ENCODE measurements at places on chromosomes 16 and 17.

DNA sequence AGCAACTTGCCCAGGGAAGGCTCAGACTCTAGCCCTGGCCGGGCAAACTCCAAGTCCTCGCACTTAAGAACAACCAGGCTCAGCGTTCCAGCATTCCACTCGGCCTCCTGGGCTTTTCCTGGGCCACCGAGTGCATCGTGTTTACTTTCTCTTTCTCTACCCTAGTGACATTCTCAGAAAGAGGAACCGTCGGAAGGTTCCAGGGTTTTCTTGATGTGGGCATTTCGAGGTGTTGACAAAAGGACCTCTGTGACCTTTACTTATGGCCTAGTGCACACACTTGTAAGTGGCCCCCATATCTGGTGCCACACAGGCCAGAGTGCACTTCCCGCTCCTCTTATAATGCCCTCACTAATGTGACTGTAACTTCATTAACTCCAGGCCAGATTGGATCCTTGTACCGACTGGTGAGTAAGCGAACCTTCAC, 3.1 kb upstream of the BANP start:
- H3K36me3 ChIP-seq: no peaks in the 10 kb centered on the region
- H3K27me3 ChIP-seq: no peaks in the 10 kb centered on the region
- peak overlapping the region; percentile 52 for H3K27ac ChIP-seq
- H3K4me3 ChIP-seq: no peak overlapping the region

DNA sequence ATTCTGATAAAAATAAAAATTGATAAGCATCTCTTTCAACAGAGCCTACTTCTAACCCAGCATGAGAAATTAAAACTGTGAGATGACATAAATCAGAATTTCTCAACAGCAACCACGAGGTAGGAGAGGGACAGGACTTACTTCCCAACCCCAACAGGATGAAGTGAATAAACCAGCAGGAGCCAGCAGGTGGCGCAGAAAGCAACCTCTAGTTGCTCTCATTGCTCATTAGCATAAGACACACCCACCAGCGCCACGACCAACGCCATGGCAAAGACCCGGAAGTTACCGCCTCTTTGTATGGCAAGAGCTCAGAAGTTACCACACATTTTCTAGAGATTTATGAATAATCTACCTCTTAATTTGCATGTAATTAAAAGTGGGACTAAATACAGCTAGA, 189.4 kb upstream of the CDH8 start:
- peak; percentile 84 for DNase-seq
- H3K27ac ChIP-seq: no peak overlapping the region
- H3K4me1 ChIP-seq: no peaks in the 10 kb centered on the region
- no peaks in the 10 kb centered on the region for H3K36me3 ChIP-seq

DNA sequence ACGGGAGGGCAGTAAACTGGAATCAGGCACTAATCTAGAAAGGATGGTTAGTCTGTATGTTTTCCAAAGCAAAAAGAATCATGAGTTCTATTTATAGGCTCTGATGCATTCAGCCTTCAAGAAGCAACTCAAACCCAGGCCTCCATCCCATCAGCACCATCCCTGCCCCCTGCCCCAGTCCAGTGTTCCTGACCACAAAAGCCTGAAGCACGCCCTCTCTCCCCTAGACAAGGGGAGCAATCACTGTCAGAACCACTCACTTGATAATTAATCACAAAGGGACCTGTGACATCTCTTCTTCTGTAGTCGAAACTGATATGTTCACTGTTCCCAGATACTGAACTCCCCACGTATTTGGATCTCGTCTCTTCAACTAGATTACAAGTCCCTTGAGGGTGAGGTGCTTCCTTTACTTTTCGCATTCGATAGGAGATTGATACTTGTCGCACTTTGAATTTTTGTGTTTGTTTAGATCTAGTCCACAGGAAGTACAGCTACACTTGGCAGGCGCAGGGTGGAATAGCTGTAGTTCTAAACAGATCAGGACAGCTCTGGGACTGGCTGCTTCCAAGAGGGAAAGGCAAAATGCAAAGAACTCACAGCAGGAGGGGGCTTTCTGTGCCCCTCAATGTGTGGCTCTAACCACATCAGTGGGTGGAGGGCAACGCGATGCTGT, 36.4 kb upstream of the CCDC182 start:
- no peaks in the 10 kb centered on the region for H3K27me3 ChIP-seq
- H3K4me3 ChIP-seq: no peak overlapping the region
- H3K4me1 ChIP-seq: no peaks in the 10 kb centered on the region
- DNase-seq: no peak

DNA sequence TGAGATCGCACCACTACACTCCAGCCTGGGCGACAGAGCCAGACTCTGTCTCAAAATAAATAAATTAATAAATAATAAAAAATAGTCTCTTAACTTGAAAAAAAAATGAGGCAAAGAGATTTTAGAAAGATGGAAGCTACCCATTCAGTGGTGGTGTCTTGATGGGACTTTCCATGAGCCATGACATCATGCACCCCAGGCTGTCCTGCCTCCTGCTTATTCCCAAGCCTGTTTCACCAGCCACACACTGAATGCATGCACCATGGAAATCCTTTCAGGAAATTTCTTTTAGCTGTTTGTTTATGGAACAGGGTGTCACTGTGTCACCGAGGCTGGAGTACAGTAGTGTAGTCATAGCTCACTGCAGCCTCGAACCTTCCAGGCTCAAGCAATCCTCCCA, 8.9 kb upstream of the DLX3 start:
- no peak for DNase-seq
- no peaks in the 10 kb centered on the region for H3K36me3 ChIP-seq
- H3K4me3 ChIP-seq: no peak overlapping the region
- H3K27ac ChIP-seq: no peak overlapping the region
- no peaks in the 10 kb centered on the region for H3K4me1 ChIP-seq

DNA sequence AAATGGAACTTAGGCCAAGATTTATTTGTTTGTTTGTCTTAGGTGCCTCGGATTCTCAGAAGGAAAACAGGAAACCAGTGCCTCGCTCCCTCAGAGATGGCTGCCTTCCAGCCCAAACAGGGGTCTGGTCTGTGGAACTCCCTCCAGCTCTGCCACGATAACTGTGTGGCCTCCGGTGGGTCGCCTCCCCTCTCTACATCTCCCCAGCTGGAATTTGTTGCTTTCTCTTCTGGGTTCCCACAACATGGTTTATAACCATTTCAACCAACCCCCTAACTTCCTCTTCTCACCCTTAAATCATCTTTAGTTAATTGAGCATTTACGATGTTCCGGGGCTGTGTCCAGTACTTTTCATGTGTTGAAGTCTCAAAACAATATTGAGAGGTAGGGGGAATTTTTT, 30.9 kb upstream of the PLLP start:
- no peaks in the 10 kb centered on the region for H3K36me3 ChIP-seq
- no peaks in the 10 kb centered on the region for H3K27me3 ChIP-seq
- H3K27ac ChIP-seq: no peak overlapping the region
- DNase-seq: no peak
- no peak overlapping the region for H3K4me3 ChIP-seq
- H3K4me1 ChIP-seq: no peaks in the 10 kb centered on the region

- H3K27me3 ChIP-seq: no peaks in the 10 kb centered on the region
- H3K36me3 ChIP-seq: no peaks in the 10 kb centered on the region
- H3K4me3 ChIP-seq: no peak overlapping the region
These were observed 107.6 kb downstream of the BANP start for GRCh38 chr16:88058817-88059216.

DNA sequence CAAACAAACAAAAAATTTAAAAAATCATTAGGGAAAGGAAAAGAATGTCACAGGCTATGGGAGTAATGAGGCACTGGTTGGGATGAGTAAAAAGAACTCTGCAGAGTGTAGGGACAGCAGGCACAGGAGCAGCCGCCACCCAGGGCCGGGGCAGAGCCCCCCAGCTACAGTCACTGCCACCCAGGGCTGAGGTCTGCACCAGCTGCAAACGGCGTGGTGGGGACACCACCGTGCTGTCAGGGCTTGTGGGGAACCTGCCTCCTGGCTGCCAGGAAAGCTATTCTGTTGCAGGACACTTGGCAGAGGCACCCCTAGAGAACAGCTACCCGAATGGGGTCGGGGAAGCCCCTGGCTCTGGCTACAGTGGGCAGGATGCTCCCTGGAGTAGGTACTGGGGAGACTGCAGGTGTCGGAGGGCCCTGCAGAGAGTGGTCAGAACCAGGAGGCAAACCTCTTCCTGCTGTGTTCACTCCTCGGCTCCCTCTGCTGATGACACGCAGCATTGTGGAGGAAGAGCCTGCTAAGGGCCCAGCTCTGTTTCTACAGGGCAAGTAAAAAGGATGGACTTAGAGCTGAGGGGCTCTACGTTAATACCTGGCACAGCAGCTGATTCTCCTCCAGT, 32.3 kb upstream of the CAPN15 start:
- no peaks in the 10 kb centered on the region for H3K4me1 ChIP-seq
- no peak overlapping the region for H3K27ac ChIP-seq
- no peak for DNase-seq
- no peaks in the 10 kb centered on the region for H3K36me3 ChIP-seq

GRCh38 chr17:3695723-3696411, at the start of gene P2RX5:
P2RX5 (minus strand) TSS chr17:3696155; CDS start chr17:3696005, 150 bp downstream.
- peak within 1 kb of the TSS; percentile 38 for H3K4me3 ChIP-seq
- H3K27me3 ChIP-seq: no peaks in the 10 kb centered on the region
- no peak for DNase-seq
- no peaks in the 10 kb centered on the region for H3K36me3 ChIP-seq
- no peaks in the 10 kb centered on the region for H3K4me1 ChIP-seq
- no peak within 1 kb of the TSS for H3K27ac ChIP-seq

GRCh38 chr17:72837335-72837734, 255.2 kb downstream of the SLC39A11 start:
- DNase-seq: no peak
- no peaks in the 10 kb centered on the region for H3K36me3 ChIP-seq
- H3K27ac ChIP-seq: no peak overlapping the region
- no peaks in the 10 kb centered on the region for H3K4me1 ChIP-seq
- H3K4me3 ChIP-seq: no peak overlapping the region
- H3K27me3 ChIP-seq: no peaks in the 10 kb centered on the region

DNA sequence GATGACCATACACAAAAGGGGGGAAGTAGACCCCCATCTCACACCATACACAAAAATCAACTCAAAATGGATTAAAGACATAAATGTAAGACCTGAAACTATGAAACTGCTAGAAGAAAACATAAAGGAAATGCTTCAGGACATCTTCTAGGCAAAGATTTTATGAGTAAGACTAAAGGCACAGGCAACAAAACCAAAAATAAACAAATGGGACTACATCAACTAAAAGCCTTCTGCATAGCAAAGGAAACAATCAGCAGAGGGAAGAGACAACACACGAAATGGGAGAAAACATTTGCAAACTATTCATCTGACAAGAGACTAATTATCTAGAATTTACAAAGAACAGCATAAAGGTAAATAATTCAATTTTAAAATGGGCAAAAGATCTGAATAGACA, 152.1 kb downstream of the AXIN2 start:
- DNase-seq: no peak
- no peak overlapping the region for H3K4me3 ChIP-seq
- no peak overlapping the region for H3K27ac ChIP-seq
- no peaks in the 10 kb centered on the region for H3K4me1 ChIP-seq

DNA sequence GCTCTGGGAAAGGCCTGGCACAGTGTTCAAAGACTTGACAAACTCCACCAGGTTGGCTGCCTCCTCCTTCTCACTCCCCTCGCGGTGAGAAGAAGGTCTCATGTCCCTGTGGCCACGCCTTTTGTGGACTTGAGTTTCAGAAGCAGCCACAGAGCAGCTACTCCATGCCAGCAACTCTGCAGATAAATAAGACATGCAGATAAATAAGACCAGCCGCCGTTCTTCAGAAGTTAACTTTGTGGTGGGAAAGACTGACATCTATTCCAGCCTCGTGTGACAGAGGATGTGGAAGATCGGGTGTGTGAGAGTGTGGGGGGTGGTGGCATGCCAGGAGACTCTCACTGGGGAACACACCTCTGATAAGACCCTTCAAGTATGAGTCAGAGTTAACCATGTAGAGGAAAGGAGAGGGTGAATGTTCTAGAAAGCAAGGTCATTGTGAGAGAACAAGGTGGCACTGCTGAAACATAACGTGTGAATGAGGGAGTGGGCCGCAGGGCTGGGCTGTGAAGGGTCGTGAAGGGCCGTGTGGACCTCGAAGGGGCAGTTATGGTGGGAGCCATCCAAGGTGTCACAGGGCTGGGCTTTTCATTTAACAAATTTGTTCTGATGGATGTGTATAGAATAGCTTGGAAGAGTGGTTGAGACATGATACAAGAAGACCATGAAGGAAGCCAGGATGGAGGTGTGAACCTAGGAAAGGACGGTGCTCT, 830 bp downstream of the SPACA3 start:
- DNase-seq: no peak
- no peaks in the 10 kb centered on the region for H3K36me3 ChIP-seq
- H3K4me3 ChIP-seq: no peak overlapping the region
- H3K27ac ChIP-seq: no peak overlapping the region
- no peaks in the 10 kb centered on the region for H3K27me3 ChIP-seq

GRCh38 chr17:28828294-28829040, 14.1 kb downstream of the FAM222B start:
- H3K4me1 ChIP-seq: no peaks in the 10 kb centered on the region
- no peak overlapping the region for H3K27ac ChIP-seq
- no peaks in the 10 kb centered on the region for H3K27me3 ChIP-seq
- H3K36me3 ChIP-seq: no peaks in the 10 kb centered on the region
- H3K4me3 ChIP-seq: no peak overlapping the region

DNA sequence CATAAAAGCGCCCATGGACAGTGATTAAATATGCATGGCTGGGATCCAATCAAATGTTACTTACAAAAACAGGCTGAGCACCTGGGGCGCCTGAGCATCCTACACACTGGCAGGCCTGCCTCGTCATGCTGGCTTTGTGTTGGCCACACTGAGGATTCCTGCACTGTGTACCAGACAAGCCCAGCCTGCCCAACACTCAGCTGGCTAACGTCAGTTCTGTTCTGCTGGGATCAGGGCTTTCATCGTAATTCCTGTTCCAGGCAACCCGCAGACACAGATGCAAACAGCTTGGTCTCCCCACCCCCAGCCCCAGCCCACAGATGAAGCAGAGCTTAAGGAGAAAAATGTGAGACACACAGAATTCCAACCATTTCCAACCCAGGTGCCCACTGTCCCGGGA, 30.7 kb downstream of the PIMREG start:
- no peak for DNase-seq
- no peaks in the 10 kb centered on the region for H3K4me1 ChIP-seq
- no peaks in the 10 kb centered on the region for H3K36me3 ChIP-seq
- no peak overlapping the region for H3K27ac ChIP-seq
- H3K4me3 ChIP-seq: no peak overlapping the region

DNA sequence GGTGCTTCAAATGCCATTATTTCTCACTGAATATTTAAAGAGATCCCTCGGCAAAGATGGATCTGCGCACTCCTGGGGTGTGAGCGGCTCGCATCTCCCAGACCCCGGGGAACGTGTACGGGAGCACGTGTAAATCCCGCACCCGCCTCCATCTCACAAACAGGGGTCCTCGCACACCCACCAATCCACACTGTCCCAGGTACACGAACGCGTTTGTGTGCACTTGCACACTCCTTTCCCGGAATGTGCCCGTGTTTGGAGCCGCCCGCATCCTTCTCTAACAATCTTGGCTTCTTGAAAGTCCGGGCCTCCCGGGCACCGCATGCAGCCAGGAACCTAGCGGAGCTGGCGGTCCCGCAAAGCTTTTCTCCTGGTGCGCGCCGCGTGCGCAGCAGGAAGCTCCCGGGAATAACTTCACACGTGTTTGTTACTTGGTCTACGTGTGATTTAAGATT, 2.5 kb upstream of the SALL1 start:
- H3K36me3 ChIP-seq: no peaks in the 10 kb centered on the region
- H3K4me1 ChIP-seq: peaks cover 4% of the 10 kb centered on the region
- H3K27ac ChIP-seq: no peak overlapping the region
- DNase-seq: no peak
- H3K4me3 ChIP-seq: no peak overlapping the region
- H3K27me3 ChIP-seq: peaks cover 43% of the 10 kb centered on the region
